IPS-NIHi11 (cell line): ENCODE measurements at places on chromosomes 12 and 14.

DNA sequence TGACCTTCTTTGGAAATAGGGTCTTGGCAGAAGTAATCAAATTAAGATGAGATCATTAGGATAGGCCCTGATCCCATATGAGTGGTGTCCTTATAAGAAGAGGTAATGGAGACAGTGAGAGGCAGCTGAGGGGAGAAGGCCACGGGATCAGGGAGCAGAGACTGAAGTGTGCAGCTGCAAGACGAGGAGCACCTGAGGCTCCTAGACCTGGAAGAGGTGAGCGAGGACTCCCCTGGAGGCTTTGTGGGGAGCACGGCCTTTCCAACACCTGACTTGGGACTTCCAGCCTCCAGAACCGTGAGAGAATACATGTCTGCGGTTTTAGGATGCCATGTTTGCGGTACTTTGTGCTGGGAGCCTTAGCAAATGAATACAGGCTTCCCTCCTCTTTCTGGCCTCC lies 37.5 kb downstream of the LRTM2 start:
- DNase-seq = no peak

DNA sequence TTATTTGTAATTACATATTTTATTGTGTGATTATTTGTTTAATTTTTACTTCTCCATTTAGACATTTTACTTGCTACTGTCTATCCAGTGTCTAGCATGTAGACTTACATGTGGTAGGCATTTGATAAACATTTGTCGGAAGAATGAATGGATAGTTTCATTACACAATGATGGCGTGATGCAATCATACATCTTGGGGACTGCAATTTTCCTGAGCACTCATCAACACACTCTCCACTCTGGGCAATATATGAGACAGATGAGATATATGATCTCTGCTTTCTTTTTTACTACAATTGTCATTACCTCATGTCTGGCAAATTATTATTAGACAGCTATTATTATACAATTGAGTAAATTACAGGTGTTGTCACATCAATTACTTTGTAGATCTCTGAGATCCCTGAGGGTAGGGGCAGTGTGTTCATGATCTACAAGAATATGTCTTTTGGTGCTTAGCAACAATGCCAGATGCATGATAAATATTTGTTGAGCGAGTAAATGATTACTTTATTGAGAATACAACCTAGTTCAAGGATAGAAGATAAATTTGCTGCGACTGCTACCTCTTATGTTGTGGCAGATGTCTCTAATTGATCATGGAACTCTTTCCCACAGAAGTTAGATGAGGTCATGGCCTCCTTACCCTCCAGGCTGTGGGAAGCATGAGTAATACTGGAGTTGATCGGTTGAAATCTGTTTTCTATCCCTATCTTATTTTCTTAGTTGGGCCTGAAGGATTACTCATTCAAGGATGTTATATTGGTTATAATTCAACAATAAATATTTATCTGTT lies 416.0 kb downstream of the LRIG3 start:
- DNase-seq = no peak

DNA sequence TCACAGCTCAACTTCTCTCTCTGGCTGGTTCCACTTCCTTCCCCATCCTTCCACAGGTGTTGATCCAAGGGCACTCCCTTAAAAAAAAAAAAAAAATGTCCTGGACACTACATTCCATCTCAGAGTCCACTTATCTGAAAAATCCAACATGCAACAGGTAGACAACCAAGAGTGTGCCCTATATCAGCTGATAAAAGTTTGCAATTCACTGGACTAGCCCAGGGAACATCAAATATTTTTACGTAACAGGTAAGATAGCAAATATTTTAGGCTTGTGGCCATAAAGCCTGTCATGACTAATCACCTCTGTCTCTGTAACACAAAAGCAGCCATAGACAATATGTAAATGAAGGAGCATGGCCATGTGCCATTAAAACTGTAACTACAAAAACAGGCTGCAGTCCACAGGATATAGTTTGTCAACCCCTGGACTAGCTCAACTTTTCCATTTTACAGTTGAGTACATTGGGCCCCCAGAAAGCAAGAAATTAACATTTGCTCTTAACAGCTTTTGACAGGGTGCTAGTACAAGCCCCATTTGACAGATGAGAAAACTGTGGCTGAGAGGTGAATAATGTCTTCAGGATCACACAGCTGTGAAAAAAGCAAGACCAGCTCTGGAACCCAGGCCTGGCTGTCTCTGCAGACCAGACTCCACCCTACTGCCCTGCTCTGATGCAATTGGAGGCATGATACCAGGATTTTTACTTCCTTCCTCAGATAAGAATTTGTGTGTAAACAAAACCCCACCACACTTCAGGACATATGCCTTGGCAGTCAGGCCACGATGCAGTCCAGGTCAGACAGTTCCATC lies 68.9 kb downstream of the CMKLR1 start:
- DNase-seq = no peak

DNA sequence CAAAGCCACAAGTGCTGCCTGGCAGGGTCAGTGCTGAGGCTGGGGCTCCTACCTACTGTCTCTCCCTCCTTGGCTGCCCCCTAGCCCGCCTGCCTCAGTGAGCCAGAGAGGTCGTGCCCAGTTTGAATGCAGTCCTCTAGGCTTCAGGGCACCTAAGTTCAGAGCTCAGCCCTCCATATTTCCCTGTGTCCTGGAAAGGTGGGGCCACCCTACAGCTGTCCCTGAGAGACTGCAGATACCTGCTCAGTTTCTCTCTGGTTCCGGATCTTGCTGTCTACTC lies 142.6 kb downstream of the CALM1 start:
- DNase-seq = no peak
